MG63 (cell line): ENCODE measurements at places on chromosomes 6 and 20. TPM values are rescaled to one million over a fixed set of nuclear protein-coding genes. Genes with fewer than 3 reads are reported as not detected.

The METTL24 gene
- total RNA-seq: not detected in 2 replicates

The FAM217A gene
- not detected in 2 replicates for total RNA-seq

DNA sequence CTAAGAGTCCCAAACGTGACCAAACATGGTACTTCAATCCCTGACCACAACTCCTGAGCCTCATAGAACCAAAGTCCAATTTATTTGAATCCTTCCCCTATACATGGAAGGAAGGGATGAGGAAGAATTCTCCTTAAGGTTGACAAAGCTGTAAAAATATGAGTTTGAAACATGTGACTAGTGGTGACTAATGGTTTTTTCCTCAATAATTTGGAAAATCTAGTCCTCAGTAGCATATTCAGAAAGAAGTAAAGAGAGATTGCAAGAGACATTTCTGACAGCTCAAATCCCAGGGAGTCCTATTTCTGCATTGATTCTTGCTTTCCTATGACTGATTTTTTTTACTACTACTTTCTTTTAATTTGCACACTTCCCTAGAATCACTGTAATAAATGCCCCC, 443.7 kb downstream of the FRK start:
- no peak for DNase-seq

DNA sequence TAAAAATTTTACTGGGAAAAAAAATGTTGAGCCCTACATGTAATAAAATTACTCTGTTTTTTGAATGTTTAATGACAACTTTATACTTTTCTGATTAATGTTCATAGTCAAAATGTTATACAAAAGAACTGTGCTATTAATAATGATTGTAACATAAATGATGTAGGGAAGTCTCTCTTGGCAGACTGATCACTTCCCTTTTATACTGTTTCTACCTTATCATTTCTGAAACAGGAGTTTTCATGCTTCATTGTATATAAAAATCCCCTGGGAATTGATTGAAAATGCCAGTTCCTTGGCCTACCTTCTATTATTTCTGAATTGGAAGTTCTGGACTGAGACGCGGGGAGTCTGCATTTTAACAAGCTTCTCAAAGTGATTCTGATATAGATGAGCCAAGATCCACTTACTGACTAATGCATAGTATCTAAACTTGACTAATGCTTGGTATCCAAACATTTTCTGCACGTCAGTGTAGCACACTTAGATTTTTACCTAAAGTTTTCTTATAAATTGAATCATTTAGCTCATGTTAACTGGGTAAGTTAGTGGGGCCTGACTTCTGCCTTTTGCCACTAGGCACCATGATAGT, 7.2 kb upstream of the HDAC2 start:
- DNase-seq: peak; percentile 21
